ENCODE measurements at places on chromosomes 5 and 9. TPM values are rescaled to one million over a fixed set of nuclear protein-coding genes. Genes with fewer than 3 reads are reported as not detected.

DNA sequence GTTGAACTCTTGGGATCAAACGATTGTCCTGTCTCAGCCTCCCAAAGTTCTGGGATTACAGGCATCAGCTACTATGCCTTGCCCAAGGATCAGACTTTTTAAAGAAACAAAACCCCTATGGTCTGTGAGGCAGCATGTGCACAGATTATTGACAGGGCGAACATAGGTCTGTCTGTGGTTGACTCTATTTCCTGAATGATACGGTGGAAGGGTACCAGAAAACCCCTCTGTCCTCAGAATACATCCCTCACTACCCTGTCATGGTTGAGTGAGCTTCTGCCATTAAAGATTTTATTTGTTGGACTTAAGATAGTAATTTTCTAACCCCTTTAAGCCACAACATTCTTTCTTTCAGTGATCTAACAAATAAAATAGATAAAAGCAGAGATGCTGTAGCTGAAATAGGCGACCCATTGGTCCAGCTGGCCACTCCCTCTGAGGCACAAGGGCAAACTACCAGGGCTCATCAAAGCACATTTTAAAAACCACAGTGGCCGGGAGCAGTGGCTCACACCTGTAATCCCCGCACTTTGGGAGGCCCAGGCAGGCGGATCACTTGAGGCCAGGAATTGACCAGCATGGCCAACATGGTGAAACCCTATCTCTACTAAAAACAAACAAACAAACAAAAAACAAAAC lies 84.9 kb upstream of the ANKRD55 start:
- DNase-seq = no peak

- no peak for DNase-seq
These were observed 5.4 kb downstream of the HSPA9 start for GRCh38 chr5:138569782-138570181.

DNA sequence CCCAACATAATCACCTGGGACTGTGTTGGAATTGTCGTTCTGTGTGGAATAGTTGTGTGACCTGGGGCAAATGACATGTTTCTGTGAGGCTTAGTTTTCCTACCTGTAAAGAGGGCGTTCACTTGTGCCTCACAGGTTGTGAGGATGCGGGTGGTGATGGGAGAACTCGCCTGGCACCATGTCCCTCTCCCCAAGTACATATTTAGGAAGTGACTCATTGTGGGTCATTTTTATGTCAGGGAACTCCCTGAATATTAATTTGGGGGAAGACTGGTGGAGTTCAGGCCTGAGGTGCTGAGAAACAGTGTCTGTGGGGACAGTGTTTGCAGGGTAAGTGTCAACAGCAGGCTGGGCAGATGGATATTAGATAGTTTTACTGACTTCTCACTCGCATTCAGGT lies 144.7 kb downstream of the KDM4C start:
- no peak for DNase-seq

Gene PCDHGA10
- 7.4 TPM for total RNA-seq

DNA sequence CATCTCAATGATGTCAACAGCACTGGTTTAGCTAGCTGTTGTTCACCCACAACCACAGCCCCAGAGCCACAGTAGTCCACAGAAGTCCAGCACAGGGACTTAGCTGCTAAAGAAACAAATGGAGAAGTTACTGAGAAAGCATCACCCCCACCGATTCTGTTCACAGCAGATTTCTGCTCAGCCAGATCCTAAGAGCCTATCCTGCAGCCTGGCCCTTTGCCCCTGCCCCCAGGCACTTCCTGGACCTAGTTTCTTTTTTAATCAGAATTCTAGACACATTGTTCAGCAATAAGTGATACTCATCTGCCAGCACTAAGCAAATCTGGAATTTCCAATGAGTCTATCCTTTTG lies 7.4 kb downstream of the B4GALT1 start:
- DNase-seq = peak; percentile 54

Gene OSMR
- total RNA-seq = 57.1 TPM

- DNase-seq = no peak
These were observed 370 bp upstream of the CDH6 start for GRCh38 chr5:31193116-31193515.

DNA sequence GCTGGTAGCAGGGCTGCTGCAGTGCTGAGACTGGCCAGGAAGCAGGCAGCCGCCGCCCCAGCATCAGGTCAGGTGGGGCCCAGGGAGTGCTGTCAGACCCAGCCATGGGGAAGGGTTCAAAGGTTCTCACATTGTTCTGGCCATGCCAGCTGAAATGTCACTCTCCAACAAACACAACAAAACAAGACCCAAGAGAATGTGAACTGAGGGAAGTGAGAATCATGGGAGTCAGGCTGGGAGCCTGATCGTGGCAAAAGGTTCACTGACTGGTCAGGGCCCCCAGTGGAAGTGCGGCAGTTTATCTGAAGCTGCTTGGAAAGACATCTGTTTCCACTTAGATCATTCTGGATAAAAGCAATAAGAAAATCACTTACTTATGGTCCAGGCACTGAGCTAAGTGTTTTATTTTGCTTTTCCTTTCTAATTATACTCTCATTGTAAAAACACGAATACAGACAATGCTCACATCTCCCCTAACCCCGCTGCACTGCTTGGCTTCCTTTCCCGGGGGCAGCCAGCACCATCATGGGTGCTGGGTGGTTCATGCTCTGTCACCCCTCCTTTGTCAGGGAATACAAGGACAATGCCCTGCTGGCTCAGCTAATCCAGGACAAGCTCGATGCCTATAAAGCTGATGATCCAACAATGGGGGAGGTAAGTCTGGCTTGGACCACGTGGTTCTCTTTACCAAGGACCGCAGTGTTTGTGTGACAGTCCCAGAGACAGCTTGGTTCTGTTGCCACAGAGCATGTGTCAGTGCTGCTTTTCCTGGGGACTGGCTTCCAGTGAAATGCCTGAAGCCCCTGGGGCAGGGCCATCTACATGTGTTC lies 41.9 kb upstream of the CFAP157 start:
- DNase-seq = no peak

GRCh38 chr9:111799506-111799905 lies 4.8 kb upstream of the SHOC1 start:
- DNase-seq = no peak

Gene GARIN3
- not detected for total RNA-seq

Gene FBP2
- total RNA-seq = 0.29 TPM

GRCh38 chr5:60487476-60487875 lies 212.5 kb downstream of the DEPDC1B start:
- DNase-seq = no peak

Gene SPATA31A3
- not detected for total RNA-seq

Gene SOHLH1
- total RNA-seq = not detected

DNA sequence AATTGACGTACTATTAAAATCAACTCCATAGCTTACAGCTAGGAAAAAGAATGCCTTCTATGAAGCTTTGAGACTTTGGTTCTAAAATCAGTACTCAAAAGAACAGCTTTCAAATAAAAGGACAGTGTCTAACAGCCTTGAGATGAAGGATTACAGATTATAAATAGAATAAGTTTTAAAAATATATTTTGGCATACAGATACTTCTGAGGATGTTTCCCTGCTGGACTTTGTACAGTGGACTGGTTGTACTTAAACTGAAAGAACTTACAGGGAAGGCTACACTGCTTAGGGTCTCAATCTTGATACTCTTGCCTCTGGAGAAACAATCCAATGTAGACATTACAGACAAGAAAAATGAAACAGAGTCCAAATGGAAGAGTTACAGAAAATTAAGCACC lies 452.7 kb downstream of the CETN3 start:
- DNase-seq = no peak

- no peak for DNase-seq
These were observed 21.0 kb downstream of the TNFSF15 start for GRCh38 chr9:114784721-114785279.

GRCh38 chr9:90054810-90055209 lies 450.0 kb downstream of the GADD45G start:
- no peak for DNase-seq

DNA sequence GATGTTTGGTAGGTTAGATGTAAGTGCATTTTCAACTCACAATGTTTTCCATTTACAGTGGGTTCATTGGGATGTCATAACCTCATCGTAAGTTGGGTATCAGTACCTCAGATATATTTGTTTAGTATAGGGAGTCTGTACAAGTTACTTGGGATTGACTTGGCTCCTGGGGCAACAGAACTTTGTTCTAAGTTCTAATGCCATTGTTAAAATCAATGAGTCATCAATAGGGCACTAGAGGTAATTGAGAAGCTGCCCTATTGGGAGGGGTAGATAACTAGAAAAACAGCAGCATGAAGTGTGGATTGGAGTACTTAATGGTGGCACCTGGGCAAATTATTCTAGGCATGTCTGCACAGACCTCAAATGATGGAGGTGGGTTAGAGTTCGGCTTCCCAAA lies 272.8 kb downstream of the DOCK8 start:
- DNase-seq = no peak

Gene KIF12
- 6.4 TPM for total RNA-seq

DNA sequence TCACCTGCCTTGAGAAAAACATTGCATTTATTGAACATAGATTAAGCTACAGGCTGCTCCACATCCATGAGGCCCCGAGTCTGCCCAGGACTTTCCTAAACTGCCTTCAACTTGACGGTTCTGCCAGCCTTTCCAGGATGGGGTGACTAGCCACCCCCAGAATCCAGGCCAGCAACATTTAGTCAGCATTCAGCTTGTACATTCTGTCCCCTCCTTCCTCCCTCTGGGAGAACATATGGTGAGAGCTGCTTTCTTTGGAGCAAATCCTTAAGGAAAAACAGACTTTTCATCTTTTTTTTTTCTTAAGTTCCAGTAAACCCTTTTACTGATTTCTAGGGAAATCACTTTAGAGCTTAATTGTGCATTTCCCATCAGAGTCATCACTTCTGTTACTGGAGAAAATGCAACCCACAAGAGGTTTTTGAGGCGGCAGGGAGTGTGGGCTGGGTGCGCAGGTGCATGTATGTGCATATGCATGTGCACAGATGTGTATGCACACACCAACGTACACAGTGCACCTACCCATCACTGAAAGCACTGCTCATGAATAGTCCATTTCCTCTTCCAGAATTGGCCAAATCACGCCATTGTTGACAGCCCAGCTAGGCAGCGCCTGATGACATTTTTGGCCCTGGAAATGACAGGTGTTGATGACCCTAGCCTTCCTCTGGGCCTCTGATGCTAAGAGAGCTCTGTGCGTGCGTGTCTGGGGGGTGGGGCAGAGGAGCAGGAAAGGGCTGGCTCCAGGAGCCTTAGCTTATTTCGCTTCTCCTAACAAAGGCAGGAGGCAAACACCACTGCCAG lies 145.6 kb downstream of the HSD17B3 start:
- DNase-seq = no peak

Gene KIF4B
- not detected for total RNA-seq

DNA sequence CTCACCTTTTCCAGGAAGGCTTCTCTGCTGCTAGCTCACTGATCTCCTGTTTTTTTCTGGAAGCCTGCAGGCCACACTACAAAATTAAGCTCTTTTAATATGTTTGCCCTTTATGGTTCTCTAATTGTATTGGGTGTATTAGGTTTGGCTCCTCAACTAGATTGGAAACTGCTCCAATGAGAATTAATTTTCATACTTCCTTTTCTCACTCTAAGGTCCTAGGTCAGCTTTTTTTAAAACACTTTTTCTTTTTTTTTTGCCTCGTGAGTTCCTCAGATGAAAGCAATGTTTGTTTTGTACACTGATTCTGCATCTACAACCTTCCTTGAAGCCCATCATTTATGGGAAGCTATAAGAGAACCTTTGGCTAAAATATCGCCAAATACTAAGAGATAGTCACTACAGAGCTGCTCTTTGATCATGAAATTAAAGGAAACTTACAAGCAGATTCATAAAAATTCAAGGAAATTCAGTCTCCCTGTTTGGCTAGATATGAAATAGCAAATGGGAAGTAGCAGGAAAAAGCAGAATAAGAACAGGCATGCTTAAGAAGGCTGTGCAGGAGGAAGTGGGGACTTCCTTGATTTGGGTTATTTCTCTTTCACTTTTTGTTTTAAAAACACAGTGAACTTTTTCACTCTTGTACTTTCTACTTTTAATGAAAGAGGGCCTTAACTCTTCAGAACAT lies 55.2 kb upstream of the FYB1 start:
- DNase-seq = no peak

GRCh38 chr9:137764171-137764671 lies 113.4 kb upstream of the CACNA1B start:
- no peak for DNase-seq

DNA sequence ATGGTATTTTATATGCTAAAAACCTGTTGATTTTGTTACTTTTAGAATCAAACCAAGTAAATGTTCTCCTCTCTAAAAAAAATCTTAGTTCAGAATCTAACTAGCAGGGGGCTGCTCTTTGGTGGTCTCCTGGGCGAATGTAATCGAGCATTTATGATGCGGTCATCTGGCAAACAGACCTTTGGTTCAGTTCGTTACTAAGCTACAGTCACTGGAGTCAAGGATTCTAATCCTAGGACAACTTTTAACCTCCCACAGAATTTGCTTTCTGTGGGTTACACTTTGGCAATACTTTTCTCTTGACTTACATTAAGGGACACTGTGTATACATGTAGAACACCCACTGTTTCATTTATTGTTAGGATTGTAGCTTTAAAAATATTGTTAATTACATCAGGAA lies 26.3 kb upstream of the FREM1 start:
- DNase-seq = no peak

Gene ADAMTS2
- total RNA-seq = 13.3 TPM
